ENCODE measurements at places on chromosomes 12 and 14.

GRCh38 chr14:104770851-104771272 lies 17.9 kb downstream of the SIVA1 start:
- DNase-seq = no peak

- DNase-seq = no peak
These were observed 1.3 kb downstream of the CLEC1A start for GRCh38 chr12:10097521-10097920.

- DNase-seq = no peak
These were observed 247.3 kb upstream of the FKBP4 start for GRCh38 chr12:2547273-2548044.

DNA sequence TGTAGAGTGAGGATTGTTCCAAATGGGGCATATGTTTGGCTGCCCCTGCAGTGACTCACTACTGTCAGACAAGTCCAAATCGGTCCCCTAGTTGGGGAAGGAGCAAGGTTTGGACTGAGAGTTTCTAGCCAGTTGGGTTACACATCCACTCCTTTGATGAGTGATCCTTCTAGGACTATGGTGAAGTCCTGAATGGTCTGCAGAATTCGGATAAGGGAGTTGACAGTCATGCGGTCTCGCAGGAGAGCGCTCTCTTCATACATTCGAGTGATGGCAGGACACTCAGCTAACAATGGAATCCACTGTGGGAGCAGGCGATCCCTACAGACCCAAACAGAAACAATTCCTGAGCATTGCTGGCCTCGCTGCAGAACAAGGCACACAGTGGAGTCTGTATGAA lies 61.5 kb upstream of the SINHCAF start:
- no peak for DNase-seq

Measured in smooth muscle cell of the brain vasculature (primary cell).